ENCODE measurements at places on chromosomes 5 and 9.
A peak's percentile ranks its signal among the peaks of the same experiment; 100 is the strongest.

GRCh38 chr9:93667627-93668026 is 91.2 kb downstream of the PHF2 start:
- DNase-seq, result peak; percentile 11

DNA sequence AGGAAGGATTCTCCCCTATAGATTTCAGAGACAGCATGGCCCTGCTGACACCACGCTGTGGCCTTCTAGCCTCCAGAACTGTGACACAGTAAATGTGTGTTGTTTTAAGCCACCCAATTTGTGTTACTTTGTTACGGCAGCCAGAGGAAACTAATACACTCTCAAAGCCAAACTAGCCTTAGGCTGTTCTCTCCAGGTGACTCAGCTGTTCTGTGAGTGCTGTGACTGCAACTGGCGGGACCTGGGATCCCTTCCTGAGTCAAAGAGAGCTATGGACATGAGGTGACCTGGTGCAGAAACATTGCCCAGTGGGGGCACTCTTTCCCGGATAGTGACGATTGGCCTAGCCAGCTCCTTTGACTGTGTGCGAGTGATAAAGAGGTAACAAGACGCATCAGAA is 14.0 kb upstream of the MLANA start:
- DNase-seq, result no peak

DNA sequence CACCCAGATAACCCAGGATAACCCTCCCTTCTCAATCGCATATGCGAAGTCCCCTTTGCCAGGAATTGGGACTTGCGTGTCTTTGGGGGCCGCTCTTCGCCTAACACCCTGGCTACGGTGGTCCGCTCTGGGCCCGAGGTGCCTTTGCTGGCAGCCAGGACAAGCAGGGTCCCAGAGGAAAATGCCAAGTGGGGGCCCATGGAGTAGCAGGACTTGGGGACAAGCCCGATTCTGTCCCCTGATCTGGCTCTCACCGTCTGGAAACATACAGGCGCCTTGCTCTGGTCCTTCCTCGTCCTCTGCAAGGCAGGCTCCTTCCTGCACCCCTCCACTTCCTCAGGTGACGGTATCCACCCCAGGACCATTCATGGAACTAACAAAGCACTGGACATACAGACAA is 78.1 kb upstream of the UNC5A start:
- no peak for DNase-seq

DNA sequence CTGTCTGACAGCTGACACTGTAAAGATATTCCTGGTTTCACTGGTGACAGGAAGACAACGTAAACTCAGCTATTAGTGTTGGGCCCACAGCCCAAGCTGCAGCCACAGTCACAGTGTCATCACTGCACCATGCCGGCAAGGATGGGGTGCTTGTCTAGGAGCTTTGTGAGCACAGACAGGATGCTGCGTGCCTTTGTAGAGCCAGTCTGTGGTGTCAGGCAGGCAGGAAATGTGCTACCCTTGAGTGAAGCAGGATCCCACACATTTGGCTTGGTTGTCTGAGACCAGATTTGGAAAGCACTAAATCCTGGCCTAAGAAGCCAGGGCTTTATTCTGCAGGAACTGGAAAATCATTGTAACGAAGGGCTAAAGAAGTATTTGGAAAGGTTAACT is 121.6 kb upstream of the ADAMTS16 start:
- DNase-seq, result no peak

DNA sequence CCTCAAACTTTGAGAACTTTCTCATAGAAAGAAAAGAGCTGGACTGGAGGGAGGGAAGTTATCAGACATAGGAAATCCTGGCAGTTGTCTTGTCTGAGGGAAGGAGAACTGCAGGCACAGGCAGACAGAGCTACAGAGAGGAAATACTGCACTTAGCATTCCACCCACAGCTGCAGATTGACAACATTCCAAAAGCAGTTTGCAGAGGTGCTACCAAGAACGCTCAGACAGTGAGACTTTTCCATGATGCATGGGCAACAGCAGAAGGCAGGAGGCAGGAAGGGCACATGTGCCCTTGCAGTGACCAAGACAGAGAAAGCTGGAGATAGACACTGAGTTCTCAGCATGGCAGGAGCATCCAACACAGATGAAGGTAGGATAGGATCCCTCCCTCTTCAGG is 327.5 kb upstream of the ZNF462 start:
- no peak for DNase-seq

DNA sequence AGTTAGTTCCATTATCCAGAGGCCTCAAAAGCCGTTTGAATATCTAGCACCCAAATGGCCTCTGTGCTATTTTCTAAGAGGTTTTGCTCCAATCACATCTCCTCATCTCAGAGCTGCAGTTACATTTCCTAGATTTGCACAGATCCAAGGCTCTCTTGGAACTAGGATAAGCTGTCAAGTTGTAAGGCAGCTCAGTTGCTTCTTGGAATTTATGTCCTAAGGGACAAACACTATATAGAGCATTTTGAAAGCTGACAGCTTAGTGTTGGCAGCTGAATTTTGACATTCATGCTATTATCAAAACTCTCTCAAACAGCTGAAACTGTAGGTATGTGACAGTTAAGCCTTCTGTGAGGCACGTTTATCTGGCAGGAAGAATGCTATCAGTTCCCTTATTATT is 97.0 kb downstream of the MACIR start:
- DNase-seq, result no peak

- DNase-seq, result no peak
These were observed 20.4 kb upstream of the NTNG2 start for GRCh38 chr9:132141344-132141947.

GRCh38 chr5:171492781-171493180 is 73.3 kb downstream of the FGF18 start:
- no peak for DNase-seq

DNA sequence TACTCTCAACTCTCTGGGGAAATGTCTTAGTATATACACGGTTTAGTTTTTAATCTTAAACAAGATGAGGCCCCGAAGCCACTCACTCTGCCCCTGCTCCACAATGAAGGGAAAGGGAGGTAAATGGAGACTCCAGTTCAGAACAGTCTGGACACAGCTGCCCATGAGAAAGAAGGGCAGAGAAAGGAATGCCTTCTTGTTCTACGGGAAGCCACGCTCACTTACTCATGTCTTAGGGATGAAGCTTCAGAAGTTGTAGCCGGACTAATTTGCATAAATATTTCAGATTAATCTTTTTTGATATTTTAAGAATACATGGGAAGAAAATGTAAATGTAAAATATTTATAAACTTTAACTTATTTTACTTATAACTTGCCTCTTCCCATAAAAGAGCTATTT is 94.0 kb downstream of the COL23A1 start:
- no peak for DNase-seq

GRCh38 chr5:168471785-168472184 is 14.5 kb upstream of the RARS1 start:
- no peak for DNase-seq

- no peak for DNase-seq
These were observed 1242.9 kb upstream of the CDH6 start for GRCh38 chr5:29950416-29951145.

DNA sequence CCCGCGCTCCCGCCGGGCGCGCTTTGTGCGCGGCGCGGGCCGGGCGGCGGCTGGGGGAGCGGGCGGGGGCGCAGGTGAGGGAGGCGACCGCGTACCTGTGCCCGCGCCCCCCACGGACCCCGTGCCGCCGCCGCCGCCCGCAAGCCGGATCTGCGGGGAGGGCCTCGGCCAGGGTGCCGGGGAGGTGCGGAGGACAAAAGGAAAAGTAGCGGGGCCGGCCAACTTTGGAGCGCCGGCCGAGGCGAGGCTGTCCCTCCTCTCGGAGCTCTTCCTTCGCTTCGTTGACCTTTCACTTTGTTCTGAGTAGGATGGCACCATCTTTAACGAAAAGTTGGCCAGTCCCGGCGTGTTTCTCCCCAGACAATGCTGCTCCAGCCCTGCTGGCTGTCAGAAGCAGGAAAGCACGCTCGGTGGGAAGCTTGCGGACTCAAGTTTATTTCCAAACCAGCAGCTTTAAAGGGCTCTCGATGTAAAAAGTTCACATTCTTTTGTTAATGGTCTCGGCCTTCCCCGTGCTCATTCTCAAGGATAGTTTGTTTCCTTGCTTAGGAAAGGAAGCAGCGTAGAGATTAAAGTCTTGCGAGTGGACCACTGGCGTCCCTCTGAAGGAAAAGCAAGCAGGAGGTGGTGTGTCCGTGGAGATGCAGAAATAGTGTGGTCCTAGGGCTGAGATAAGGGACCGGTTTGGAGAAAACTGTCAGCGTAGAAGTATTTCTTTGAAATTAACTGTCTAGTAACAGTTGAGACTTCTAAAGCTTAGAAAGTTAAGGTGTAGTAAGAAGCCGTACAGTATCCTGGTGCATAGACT is 639 bp downstream of the EHMT1 start:
- DNase-seq, result peak; percentile 71

- peak; percentile 16 for DNase-seq
These were observed 34.3 kb upstream of the OLFM1 start for GRCh38 chr9:135053133-135053532.

GRCh38 chr9:94802793-94803192 is 76.3 kb downstream of the AOPEP start:
- DNase-seq, result no peak

DNA sequence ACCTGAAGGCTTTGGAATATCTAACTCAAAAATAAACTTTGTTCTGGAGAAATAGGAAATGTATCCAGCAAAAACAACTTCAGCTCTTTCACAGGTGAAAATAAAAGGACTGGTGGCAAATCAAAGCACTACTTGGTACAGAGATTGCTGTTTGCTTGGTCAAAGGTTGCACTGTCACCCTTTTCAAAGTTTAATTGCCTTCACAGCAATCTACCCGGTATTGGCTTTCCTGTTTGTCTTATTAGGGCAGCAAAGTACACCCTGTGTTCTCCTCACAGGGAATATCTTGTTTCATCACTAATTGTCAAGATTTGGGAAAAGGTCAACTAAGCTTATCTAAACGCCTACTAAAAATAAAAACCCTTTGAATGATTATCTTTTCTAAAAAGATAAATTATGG is 214.1 kb upstream of the ADCY2 start:
- DNase-seq, result no peak

- DNase-seq, result no peak
These were observed 188.4 kb upstream of the ELL2 start for GRCh38 chr5:96150007-96150406.

DNA sequence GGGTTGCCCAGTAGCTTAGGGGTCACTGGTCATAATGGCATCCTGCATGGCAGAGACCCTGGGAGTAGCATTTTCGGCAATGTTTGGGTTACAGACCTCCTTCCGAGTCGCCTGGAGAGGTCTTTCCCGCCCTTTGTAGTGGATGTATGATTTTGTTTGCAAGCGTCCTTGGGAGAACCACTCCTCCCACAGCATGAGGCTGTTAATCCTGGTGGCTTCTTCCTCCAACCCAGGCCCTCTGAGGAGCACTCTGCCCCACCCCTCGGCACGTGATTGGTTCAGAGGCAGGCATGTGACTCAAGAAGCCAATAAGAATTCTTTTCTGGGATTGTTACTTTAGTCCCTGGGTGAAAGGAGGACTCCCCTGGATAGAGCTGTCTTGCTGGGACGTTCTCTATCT is 30.2 kb upstream of the GRHPR start:
- DNase-seq, result no peak

Measured in tibial artery (tissue), 4 donors.